ENCODE measurements at places on chromosomes 16 and 17.

- H3K4me3 ChIP-seq: no peak overlapping the region
- H3K27me3 ChIP-seq: no peaks in the 10 kb centered on the region
- H3K27ac ChIP-seq: no peak overlapping the region
These were observed 16.6 kb downstream of the KCTD2 start for GRCh38 chr17:75063626-75064025.

GRCh38 chr17:61803216-61803615 lies 60.1 kb downstream of the BRIP1 start:
- no peak overlapping the region for H3K27ac ChIP-seq
- no peak for DNase-seq
- H3K4me3 ChIP-seq: no peak overlapping the region
- H3K36me3 ChIP-seq: no peaks in the 10 kb centered on the region
- peaks cover 4% of the 10 kb centered on the region for H3K4me1 ChIP-seq
- H3K27me3 ChIP-seq: no peaks in the 10 kb centered on the region

- H3K27me3 ChIP-seq: no peaks in the 10 kb centered on the region
- no peak overlapping the region for H3K27ac ChIP-seq
- no peak overlapping the region for H3K4me3 ChIP-seq
- H3K4me1 ChIP-seq: peaks cover 22% of the 10 kb centered on the region
- H3K36me3 ChIP-seq: no peaks in the 10 kb centered on the region
These were observed 53.7 kb upstream of the WSB1 start for GRCh38 chr17:27240086-27240801.

- no peaks in the 10 kb centered on the region for H3K4me1 ChIP-seq
- H3K27me3 ChIP-seq: no peaks in the 10 kb centered on the region
- H3K27ac ChIP-seq: no peak overlapping the region
- no peak for DNase-seq
- H3K4me3 ChIP-seq: no peak overlapping the region
- H3K36me3 ChIP-seq: peaks cover 57% of the 10 kb centered on the region
These were observed 56.8 kb downstream of the ANKFY1 start for GRCh38 chr17:4206962-4207361.

DNA sequence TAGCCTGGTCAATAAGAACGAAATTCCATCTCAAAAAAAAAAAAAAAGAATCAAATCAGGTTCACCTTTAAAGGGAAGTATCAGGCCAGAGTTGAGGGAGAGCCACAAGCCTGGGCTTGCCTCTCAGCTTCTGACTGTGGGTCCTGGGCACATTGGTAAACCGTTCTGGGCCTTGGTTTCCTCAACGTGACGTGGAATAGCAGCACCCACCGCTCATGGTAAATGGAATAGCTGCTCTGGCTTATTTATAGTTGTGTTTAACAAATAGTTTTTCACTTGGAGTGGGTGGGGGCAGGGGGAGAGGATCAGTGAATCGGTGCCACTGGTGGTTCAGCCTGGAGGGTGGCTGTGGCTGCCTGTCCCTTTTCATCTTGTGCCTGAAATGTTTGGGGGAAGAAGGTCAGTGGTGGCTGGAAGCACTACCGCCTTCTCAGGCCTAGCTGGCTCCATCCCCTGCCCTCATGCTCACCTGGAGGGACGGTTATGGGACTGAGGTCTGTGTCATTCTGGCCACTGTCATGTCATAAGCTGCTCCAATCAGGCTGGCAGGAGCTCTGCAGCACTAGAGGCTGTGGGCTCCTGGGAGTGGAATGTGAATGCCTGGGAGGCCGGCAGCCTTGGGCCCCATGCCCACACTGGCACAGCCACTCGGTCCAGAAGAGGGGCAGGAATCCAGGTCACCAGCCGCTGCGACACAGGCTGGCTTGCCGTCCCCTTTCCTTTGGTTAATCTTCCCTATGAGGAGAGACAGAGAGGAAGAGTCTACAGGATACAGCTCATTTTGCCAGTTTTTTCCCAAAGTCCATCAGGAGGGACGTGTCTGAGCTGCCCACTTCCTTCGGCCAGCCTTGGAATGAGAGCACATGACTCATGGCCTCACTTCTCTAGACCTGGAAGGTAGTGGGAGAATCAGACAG lies 27.0 kb downstream of the CCR7 start:
- no peaks in the 10 kb centered on the region for H3K36me3 ChIP-seq
- no peak overlapping the region for H3K27ac ChIP-seq
- no peak overlapping the region for H3K4me3 ChIP-seq
- H3K27me3 ChIP-seq: no peaks in the 10 kb centered on the region
- no peak for DNase-seq

DNA sequence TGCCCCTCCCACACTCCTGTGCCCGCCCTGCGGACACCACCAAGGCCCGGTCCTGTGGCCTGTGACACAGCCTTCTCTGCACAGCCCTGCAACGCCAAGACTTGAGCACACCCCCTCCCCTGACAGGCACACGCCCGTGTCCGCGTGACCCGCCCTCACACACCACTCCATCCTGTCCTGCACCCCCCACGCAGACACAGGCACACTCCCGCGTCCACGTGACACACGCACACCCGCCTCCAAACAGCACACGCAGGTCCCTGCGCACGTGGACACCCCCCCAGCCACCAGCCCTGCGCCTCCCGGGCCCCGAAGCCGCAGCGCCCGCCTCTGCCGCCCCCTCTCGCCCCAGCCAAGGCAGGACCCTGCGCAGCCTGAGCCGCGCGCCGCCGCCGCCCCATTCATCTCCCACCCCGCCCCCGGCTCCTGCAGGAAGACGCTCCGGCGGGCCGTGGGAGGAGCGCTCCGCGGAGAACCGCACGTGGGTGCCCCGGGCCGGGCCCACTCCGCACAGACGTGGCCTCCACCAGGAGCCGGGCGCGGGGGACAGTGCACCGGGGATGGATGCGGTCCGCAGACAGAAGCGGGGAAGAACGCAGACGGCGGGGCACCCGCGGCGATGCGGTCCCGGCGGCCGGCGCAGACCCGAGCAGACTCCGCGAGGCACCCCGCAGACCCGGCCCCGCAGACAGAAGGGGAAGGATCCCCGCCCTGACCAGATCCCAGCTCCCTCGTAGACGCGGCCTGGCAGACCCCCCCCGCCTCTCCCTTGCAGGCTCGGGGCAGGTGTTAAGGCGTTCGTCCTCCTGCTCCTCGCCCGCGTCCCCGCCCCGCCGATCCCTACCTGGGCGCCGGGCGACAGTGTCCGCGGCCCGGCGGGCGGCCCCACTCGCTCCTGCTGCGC lies 506 bp downstream of the CAMKK1 start:
- H3K36me3 ChIP-seq: no peaks in the 10 kb centered on the region
- no peak overlapping the region for H3K27ac ChIP-seq
- peaks cover 7% of the 10 kb centered on the region for H3K27me3 ChIP-seq
- peak; percentile 64 for DNase-seq
- peaks cover 32% of the 10 kb centered on the region for H3K4me1 ChIP-seq
- peak overlapping the region; percentile 67 for H3K4me3 ChIP-seq

GRCh38 chr16:1938316-1938715 lies 4.7 kb downstream of the MSRB1 start:
- H3K27ac ChIP-seq: no peak overlapping the region
- H3K4me3 ChIP-seq: no peak overlapping the region
- H3K4me1 ChIP-seq: peaks cover 9% of the 10 kb centered on the region
- no peak for DNase-seq
- H3K27me3 ChIP-seq: no peaks in the 10 kb centered on the region

DNA sequence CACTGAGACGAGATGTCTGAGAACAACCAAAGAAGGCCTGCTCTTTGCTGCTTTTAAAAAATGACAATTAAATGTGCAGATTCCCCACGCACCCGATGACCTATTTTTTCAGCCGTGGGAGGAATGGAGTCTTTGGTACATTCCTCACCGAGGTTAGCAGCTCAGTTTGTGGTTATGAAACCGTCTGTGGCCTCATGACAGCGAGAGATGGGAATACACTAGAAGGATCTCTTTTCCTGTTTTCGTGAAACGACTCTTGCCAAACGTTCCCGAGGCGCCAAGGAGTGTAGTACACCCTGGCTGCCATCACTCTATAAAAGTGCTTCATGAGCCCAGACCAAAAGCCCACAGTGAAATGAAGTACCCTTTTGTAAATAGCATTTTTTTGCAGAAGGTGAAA lies 87.8 kb downstream of the CRISPLD2 start:
- H3K4me3 ChIP-seq: no peak overlapping the region
- no peak for DNase-seq

DNA sequence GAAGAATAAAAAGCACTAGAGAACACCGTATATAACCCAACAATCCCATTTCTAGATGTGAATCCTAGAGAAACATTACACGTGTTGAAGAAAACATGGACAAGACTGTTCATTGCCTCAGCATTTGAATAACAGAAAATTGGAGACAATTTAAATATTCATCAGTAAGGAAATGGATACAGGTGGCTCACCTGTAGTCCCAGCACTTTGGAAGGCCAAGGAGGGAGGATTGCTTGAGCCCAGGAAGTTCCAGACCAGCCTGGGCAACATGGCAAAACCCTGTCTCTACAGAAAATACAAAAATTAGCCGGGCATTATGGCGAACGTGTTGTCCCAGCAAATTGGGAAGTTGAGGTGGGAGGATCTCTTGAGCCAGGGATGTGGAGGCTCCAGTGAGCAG lies 2.7 kb upstream of the ATAD5 start:
- H3K36me3 ChIP-seq: no peaks in the 10 kb centered on the region
- peaks cover 6% of the 10 kb centered on the region for H3K27me3 ChIP-seq
- no peak for DNase-seq
- H3K4me3 ChIP-seq: no peak overlapping the region
- H3K27ac ChIP-seq: no peak overlapping the region

GRCh38 chr16:88383401-88384221 lies 852 bp downstream of the ZNF469 start:
- H3K27me3 ChIP-seq: peaks cover 38% of the 10 kb centered on the region
- no peaks in the 10 kb centered on the region for H3K36me3 ChIP-seq
- H3K27ac ChIP-seq: no peak overlapping the region
- peak; percentile 51 for DNase-seq
- peaks cover 12% of the 10 kb centered on the region for H3K4me1 ChIP-seq
- H3K4me3 ChIP-seq: peak overlapping the region; percentile 60

GRCh38 chr17:59405944-59406705 lies 74.7 kb downstream of the YPEL2 start:
- H3K36me3 ChIP-seq: no peaks in the 10 kb centered on the region
- peaks cover 6% of the 10 kb centered on the region for H3K4me1 ChIP-seq
- no peak overlapping the region for H3K4me3 ChIP-seq
- DNase-seq: no peak

DNA sequence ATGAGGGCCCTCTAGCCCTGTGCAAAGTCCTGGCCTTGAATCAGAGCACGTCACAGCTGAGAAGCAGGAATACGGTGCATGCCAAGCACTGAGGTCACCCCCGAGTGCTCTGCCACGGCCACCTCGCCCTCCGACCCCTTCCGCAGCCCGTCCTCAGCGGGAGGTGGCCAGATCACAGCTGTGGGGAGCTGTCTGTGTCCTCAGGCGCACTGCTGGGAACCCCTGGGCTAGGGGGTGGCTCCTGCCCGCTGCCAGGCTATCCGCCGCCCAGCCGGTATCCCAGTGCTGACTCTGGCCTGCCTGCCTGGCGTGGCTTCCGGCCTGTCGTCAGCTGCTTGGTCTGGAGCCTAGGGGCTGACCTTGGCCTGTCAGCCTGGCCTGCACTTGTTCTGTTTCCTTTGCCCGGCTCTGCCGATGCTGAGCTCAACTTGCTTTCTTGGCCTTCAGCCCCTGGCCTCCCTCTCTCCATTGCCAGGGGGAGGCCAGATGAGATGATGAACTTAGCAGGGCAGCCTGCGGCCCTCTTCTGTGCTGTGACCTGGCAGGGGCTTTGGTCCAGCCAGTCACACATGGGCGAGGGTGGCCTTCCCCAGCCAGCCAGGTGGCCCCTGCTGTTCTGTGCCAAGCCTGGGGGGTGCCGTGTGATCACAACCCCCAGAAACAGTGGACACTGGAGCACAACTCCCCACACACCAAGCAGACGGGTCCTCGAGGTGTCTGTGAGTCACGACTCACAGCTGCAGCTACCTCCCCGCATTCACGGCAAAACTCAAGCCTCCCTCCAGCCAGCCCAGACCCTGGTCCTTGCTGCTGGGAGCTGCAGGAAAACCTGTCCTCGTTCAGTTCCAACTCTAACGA lies 77.3 kb downstream of the ZDHHC7 start:
- H3K27ac ChIP-seq: peak overlapping the region; percentile 49
- H3K4me3 ChIP-seq: no peak overlapping the region
- H3K36me3 ChIP-seq: no peaks in the 10 kb centered on the region
- H3K4me1 ChIP-seq: no peaks in the 10 kb centered on the region
- H3K27me3 ChIP-seq: no peaks in the 10 kb centered on the region

- DNase-seq: no peak
- H3K36me3 ChIP-seq: no peaks in the 10 kb centered on the region
- no peak within 1 kb of the TSS for H3K4me3 ChIP-seq
- no peaks in the 10 kb centered on the region for H3K27me3 ChIP-seq
- H3K27ac ChIP-seq: no peak within 1 kb of the TSS
- H3K4me1 ChIP-seq: no peaks in the 10 kb centered on the region
These were observed at the start of gene ABCA10 for GRCh38 chr17:69228576-69228975. Gene ABCA10 (minus strand): TSS chr17:69228824. CDS start chr17:69225358, 3,466 bp downstream.

DNA sequence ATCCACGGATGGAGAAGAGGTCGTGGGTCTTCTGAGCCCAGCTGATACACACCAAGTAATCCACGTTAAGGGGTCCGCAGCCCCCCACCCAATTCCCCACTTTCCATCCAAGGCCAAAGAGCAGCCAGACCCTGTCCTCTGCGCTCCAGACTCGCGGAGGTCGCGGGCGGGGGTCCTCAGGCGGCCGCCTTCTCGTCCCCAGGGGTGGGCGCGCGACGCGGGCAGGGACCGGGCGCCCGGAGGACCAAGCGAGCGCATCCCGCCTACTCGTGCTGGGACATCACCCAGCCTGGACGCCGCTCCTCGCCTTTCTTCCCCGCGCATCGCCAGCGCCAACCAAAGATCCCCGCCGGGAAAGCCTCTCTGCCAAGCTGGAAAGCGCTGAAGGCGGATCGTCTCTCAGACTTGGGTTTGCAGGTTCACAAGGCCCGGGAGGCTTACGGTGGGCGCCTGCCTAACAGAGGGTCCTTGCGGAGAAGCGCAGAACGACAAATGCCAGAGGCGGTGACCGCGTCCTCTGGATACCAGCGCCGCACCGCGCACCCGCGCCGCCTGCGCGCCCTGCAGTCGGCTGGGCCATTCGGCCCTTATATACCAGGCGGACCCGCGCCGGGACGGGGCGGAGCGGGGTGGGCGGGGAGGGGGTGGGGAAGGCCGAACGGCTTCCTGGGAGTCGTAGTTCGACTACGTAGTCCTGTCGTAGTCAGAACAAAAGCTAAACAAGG lies 471.6 kb downstream of the SOX9 start:
- H3K4me3 ChIP-seq: peak overlapping the region; percentile 84
- peak; percentile 81 for DNase-seq
- peaks cover 32% of the 10 kb centered on the region for H3K4me1 ChIP-seq
- H3K36me3 ChIP-seq: no peaks in the 10 kb centered on the region
- H3K27me3 ChIP-seq: peaks cover 53% of the 10 kb centered on the region
- H3K27ac ChIP-seq: no peak overlapping the region
